ENCODE measurements at places on chromosomes 2 and 18.

DNA sequence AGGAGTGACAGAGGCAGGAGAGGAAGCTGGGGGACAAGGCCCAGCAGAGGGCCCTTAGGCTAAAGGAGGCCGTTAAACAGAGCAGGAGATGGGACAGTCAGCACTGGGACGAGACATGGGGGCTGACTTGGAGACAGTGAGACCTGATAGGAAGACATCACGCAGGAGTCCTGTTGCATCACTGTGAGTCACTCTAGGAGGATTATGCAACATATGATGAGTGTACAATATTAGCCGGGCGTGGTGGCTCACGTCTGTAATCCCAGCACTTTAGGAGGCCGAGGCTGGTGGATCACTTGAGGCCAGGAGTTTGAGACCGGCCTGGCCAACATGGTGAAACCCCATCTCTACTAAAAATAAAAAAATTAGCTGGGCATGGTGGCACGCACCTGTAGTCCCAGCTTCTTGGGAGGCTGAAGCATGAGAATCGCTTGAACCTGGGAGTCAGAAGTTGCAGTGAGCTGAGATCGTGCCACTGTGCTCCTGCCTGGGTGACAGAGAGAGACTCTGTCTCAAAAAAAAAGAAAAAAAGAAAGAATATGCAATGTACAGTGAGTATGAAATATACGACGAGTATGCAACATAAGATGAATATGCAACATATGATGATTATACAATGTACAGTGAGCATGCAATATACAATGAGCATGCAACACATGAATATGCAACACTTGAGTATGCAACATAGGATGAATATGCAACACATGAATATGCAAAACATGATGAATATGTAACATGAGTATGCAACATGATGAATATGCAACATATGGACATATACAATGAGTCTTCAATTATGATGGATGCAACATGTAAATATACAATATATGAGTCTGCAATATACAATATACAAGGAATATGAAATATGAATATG is 83.3 kb upstream of the ID2 start:
- no peak for DNase-seq

GRCh38 chr2:224780823-224781222 is 64.7 kb upstream of the CCDC195 start:
- no peak for DNase-seq

DNA sequence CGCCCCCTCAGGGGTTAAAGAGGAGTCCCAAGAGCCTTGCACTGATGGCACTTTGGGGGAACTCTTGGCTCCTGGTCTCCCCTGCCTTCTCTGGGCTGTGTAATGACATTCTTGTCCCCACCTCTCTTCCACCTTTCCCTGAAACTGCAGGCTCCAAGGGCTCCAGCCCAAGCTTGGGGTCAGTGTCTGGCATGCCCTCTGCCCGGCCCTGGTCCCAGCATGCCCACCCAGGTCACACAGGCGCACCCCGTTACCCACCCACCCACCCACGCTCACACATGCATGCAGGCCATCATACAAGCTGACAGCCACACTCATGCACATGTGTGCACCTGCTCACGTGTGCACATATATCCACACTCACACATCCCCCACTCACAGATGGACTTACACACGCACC is 6.9 kb upstream of the NT5DC4 start:
- no peak for DNase-seq

- DNase-seq: no peak
Measured at GRCh38 chr2:193749485-193749884, 1554.8 kb upstream of the TMEFF2 start.

DNA sequence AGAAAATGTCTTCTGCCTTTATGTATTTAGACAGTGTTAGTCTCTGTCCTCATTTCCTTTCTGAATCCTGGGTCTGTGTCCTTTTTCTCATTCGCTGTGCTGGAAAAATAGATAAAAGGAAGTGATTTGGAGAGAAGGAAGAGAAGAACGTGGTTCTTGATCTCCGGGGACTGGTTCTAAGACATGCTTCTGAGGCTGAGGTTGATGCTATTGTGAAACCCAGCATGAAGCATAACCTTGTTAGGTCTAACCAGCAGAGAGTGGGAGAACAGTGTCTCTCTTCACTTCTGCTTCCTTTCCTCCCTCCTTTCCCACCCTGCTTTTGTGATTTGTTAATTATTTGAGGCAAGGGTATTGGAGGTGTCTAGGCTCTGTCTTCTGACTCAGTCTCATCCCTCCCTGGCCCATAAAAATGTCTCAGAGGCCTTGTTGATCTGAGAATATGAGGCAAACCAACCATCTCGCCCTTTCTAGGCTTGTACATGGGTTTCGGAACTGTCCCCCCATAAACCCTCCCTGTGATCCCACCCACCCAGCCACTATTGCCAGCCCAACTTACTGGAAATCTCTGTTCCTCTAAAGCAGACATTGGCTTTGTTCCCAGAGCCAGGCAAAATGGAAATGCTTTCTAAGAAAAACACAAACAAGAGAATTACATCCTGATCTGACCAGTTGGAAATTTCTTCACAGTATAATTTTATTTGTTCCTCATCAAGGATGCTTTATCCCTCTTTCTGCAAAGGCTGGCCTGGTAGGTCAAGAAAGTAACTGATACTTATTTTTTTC is 360.6 kb upstream of the TNP1 start:
- DNase-seq: no peak

- no peak for DNase-seq
Measured at GRCh38 chr2:65420712-65421431, 11.5 kb downstream of the SPRED2 start.

- DNase-seq: no peak
Measured at GRCh38 chr18:48867978-48868377, 82.8 kb downstream of the SMAD7 start.

DNA sequence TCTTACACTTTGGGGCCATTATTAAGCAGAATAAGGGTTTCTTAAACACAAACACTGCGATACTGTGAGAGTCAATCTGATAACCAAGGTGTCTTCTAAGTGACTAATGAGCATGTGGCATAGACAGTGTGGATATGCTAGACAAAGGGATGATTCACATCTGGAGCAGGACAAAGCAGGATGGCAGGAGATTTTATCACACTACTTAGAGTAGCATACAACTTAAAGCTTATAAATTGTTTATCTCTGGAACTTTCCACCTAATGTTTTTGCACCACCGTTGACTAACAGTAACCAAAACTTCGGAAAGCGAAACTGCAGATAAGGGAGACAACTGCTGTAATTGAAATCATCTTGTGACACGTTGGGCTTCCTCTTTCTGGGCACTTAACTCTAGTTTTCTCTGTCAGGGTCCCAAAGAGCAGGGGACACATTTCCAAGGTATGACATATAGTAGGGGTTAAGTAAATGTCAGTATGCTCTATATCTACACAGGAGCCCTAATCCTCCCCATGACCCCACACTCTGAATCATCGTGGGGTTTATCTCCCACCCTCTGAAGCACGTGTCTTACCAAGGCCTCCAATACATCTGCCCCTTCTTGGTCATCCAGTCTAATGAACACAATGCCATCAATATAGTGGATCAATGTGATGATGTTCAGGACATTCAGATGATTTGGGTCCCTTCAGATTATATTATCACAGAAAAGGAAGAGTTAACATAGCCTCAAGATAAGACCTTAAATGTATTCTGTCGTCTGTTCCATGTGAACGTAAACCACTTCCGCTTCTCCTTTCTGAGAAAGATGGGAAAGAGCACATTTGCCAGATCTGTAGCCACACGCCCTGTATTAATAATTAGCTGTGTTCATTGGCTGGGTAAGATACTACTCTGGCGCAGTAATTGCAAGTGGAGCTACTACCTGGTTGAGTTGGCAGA is 78.7 kb downstream of the FTCDNL1 start:
- DNase-seq: no peak

- no peak for DNase-seq
Measured at GRCh38 chr2:45585267-45585861, 25.7 kb downstream of the SRBD1 start.

DNA sequence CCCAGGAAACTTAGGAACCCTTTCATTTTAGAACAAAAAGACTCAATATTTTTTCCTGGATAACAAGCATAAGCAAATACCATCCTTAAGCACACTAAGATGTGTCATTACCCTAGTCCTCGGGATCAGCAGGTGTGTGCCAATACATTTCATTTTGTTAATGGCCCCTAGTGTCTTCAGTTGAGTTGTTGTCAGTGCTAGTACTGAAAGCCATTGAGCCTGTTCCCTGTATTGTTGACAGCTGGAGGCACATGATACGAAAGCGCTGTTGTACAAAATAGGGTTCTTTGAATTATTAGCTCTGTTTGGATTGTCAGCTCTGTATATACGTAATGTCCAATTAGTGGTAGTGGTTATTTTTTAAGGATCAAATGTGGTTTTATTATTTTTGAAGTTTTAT is 29.5 kb downstream of the VAPA start:
- no peak for DNase-seq

DNA sequence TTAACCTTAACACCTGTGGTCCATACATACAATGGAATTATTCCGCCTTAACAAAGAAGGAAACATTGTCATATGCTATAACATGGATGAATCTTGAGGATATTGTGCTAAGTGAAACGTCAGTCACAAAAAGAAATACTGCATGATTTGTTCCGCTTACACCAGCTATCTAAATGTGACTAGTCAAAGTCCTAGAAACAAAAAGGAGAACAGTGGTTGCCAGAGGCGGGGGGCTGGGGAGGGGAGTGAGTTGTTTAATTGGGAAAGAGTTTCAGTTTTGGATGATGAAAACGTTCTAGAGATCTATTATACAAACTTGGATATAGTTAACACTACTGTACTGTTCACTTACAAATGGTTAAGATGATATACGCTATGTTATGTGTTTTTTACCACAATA is 72.0 kb downstream of the SPRED2 start:
- DNase-seq: no peak

- DNase-seq: no peak
Measured at GRCh38 chr2:223090540-223091235, 38.7 kb downstream of the KCNE4 start.

- DNase-seq: no peak
Measured at GRCh38 chr2:20333738-20334137, 16.9 kb downstream of the PUM2 start.

- DNase-seq: no peak
Measured at GRCh38 chr2:82690757-82691411, 1768.2 kb downstream of the SUCLG1 start.

DNA sequence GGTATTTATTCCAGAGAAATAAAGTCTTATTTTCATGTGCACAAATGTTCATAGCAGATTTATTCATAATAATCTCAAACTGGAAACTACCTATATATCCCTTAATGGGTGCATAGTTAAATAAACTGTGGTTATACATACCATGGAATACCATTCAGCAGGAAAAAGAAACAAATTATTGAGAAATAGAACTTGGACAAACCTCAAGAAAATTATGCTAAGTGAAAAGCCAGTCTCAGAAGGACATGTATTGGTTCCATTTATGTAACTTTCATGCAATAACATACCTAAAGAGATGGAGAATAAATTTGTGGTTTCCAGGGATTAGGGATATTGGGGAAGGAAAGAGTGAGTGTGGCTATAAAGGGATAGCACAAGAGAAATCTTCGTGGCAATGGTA is 452.6 kb downstream of the SETBP1 start:
- no peak for DNase-seq

DNA sequence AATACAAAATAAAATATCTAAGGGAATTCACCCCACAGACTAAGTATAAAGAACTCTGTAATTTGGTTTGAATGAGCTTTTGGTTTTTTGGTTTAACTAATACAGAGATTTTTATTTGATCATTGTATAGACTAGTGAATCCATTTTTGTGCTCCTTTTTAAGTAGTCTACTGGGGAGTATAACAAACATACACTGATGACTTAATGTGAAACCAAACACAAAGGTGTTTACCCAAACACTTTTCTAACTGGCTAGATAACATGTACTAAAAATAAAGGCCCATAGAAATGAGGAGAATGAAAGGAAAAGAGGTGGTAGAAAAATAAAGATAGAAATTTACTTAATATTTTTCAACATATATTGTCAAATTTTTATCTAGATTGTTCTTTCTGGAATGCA is 146.0 kb downstream of the NRXN1 start:
- no peak for DNase-seq

GRCh38 chr18:77765468-77765867 is 515.8 kb downstream of the GALR1 start:
- DNase-seq: peak; percentile 6

GRCh38 chr2:11872247-11872947 is 126.0 kb downstream of the LPIN1 start:
- DNase-seq: no peak

DNA sequence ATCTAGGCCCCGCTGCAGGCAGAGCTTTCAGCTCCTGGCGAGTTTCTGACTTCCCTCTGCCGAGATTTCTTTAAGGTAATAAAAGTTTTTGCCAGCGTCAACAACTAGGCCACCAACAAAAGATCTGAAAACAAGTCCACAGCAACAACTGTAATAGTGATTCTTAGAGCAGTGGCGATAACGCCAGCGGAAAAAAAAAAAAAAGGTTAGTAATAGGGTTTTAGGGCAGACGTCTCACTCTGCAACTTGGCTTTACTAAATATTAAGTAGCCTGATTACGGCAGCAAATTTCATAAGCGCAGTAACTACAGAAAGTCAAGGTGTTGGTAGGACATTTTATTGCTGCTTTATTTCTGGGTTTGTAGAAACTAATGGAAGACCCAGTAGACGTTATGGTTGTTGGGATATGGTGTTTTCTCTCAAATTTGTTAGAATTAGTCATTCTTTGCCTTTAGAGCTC is 481 bp downstream of the SLC30A6 start:
- DNase-seq: no peak

DNA sequence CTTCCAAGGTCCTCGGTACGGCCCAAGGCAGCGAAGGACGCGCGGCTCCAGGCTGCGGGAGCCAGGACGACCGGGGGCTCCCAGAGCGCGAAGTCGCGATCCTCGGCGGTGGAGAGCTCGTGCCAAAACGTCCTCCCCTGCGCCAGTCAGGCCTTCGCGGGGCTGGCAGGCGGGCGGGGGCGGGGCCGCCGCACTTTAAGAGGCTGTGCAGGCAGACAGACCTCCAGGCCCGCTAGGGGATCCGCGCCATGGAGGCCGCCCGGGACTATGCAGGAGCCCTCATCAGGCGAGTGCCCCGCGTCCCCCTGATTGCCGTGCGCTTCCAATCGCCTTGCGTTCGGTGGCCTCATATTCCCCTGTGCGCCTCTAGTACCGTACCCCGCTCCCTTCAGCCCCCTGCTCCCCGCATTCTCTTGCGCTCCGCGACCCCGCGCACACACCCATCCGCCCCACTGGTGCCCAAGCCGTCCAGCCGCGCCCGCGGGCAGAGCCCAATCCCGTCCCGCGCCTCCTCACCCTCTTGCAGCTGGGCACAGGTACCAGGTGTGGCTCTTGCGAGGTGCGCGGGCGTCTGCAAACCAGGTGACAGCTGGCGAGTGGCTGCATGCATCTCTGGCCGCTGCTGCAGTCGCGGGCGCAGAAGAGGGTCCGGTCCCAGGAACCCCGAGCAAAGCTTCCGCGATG is at the start of gene CIDEA:
TSS of gene CIDEA (plus strand) at position 226 of the 684 bp plus-strand sequence. CDS start at position 249, 23 bp downstream.
- DNase-seq: no peak

Data from stimulated activated naive CD8-positive, alpha-beta T cell treated with anti-CD3 and anti-CD28 coated beads, Interleukin-15, amount 100 ng/mL, for 72 hours (primary cell).